ENCODE measurements at places on chromosomes 4 and X. TPM values are rescaled to one million over a fixed set of nuclear protein-coding genes. Genes with fewer than 3 reads are reported as not detected.

DNA sequence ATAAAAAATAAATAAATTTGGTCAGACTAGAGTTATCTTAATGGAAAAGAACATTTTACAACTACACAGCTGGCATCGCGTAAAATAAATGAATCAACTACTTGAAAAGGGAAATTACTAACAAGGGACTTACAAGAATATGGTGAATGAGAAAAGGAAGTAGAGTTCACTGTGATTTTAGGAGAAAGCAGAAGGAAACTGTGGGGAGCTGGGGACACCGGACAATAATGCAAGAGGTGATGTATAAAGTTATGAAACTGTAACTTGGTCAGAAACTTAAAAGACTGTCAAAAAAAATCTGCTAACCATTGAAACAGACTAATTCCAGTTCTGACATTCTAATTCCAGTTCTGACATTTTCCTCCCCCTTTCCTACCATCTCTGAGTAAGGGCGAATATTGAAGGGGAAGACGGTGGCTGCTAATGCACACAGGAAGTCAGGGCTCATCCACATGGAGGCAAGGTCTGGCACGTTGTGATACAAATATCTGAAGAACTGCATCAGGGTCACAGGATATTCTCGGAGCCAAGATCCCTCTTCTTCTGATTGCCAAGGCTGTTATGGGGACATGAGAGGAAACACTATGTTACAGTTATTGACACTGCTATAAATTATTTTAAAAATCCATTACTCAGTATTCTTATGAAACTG is 170.5 kb downstream of the CDS1 start:
- no peak for DNase-seq

GRCh38 chr4:26029568-26030131 is 115.6 kb downstream of the SMIM20 start:
- no peak for DNase-seq

- DNase-seq = no peak
Observed at GRCh38 chr4:182893047-182893446, 24.1 kb downstream of the DCTD start.

DNA sequence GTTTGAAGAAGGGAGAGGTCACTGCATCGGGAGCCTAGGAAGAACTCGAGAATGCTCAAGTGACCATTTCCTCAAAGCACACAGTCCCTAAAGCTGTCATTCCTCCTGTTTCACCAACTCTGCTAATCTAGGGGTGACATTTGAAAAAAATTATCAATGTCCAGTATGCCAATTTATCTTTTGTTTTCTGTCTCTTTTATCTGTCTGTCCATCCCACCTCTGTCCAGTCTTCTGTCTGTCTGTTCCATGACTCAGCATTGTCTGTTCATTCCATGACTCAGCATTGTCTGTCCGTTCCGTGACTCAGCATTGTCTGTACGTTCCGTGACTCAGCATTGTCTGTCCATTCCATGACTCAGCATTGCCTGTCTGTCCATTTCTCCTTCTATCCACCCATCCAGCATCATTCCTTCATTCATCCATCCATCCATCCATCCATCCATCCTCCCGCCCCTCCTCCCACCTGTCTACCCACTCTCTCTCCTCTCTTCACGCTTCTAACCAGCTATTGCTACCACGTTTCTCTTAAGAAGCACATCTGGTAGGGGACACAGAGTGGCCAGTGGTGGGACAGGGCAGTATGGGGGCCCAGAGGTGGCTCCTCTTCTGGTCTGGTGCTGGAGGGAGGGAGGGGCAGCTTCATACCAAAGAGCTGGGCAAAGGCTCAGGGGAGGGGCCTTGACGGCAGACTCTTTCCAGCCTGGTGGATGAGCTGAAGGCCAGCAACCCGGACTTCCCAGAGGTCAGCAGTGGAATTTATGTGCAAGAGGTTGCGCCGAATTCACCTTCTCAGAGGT is 34.1 kb downstream of the HTRA3 start:
- peak; percentile 60 for DNase-seq

The IL13RA1 gene
- 42.1 TPM for total RNA-seq

The TEX13D gene
- total RNA-seq = not detected

DNA sequence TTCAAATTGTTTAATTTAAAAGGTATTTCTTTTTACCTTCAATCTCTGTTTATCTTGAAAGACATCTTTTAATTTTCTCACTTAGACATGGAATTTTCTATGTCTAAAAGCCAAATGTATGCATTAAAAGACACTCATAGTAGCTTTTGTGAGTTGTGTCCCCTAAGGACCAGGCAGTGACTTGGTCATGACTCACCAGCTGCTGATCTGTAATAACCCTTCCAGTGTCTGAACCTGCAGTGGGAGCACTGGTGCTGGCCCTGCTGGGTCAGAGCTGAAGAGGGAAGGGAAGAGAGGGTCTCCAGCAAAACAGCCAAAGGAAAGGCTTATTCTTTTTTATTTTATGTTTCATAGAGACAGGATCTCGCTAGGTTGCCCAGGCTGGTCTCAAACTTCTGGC is 31.1 kb upstream of the SH3D19 start:
- DNase-seq = no peak

GRCh38 chr4:95761426-95761825 is 78.5 kb upstream of the PDHA2 start:
- no peak for DNase-seq

GRCh38 chr4:130064471-130064870 is 968.5 kb downstream of the C4orf33 start:
- no peak for DNase-seq

DNA sequence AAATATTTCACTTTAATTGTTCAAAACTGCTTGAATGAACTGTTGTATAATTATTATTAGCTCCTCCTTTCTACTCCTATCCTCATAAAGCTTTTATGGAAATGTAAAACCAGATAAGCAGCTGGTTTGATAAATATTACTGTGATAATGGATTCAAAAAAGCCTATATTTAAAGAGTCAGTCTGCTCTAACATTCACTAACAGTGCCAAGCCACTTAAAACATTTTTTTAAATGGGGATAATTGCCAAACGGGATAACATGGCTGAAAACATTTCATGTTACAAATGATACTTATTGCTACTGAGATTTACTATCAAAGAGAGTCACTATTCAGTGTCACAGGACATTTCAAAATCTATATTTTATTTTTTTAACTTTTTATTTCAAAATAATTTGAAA is 17.4 kb downstream of the ARHGAP24 start:
- no peak for DNase-seq

DNA sequence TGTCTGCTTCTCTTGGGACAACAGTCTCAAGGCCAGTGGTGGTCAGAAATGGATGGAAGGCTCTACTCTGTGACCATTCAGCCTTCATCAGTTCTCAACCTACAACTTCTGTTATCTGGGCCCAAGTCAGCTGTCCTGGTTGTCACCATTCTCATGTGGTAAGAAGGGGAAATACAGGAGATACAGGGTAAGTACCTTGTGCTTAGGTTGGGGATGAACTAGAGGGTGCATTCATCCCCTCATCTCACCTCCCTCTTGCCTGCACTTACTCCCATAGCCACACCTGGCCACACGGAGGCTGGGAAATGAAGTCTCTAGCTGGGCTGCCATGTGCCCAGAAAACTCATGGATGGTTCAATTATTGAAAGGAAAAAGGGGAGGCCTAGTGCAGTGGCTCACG is 44.9 kb downstream of the FAM184B start:
- no peak for DNase-seq

- no peak for DNase-seq
Observed at GRCh38 chrX:99242001-99242400, 1168.1 kb downstream of the PCDH19 start.

DNA sequence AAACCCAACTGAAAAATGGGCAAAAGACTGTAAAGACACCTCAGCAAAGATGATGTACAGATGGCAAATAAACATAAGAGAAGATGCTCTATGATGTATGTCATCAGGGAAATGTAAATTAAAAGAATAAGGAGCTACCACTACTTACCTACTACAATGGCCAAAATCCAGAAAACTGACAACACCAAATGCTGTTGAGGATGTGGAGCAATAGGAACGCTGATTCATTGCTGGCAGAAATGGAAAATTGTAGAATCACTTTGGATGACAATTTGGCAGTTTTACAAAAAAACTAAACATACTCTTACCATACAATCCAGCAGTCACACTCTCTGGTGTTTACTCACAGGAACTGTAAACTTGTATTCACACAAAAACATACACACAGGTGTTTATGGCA is 222.3 kb upstream of the LDB2 start:
- no peak for DNase-seq

DNA sequence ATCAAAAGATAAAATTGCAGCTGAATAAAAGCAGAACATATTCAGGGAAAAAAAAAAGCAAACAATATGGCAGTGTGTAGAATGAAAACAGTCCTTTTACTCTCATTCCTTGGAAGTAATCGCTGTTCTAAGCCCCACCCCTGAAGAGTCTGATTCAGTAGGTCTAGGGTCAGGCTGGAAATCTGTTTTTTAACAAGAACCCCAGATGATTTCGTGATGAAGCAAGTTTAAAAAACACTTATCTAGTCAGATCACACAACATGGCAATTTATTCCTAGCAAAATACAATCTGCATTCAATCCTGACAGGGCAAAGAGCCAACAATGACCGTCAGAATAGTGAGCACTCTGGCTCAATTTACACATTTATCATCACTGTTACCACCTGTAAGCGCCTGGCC is 16.1 kb downstream of the FAM120C start:
- DNase-seq = no peak

The ADAMTS3 gene
- 1.9 TPM for total RNA-seq

DNA sequence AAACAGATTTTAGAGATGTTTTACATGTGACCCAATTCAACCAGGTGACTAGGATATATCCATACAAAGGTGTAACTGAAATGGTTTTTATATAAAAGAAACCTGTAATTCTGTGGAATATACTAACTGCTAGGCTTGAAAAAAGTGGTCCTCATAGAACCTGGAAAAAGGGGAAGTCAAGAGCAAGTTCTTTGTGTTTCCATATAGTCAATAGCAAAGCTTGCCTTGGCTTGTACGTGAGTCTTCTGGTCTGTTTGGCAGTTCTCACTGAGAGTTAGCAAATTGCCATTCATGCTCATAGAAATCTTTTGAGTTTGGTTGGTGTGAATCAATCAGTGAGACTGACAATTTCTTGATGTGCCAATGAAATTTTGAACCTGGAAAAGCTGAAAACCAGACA is 79.4 kb upstream of the SMIM10 start:
- no peak for DNase-seq

The TRIM60 gene
- total RNA-seq = not detected

DNA sequence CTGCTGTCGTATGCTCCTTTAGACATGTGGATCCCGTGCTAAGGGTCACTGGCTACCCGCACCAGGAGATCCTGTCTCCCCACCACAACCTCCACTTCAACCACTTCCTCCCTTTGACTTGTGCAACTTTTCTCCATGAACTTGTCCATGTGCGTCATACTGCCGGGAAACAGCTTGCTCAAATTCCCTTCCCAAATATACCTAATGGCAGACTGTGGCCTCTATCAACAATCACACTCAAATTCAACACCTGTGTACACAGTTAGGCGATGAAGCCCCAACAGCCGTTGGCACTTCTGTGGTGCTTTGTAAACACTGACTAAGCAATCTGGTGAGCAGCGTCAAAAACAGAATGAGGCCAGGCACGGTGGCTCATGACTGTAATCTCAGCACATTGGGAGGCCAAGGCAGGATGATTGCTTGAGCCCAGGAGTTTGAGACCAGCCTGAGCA is 49.5 kb downstream of the CD99L2 start:
- DNase-seq = no peak

DNA sequence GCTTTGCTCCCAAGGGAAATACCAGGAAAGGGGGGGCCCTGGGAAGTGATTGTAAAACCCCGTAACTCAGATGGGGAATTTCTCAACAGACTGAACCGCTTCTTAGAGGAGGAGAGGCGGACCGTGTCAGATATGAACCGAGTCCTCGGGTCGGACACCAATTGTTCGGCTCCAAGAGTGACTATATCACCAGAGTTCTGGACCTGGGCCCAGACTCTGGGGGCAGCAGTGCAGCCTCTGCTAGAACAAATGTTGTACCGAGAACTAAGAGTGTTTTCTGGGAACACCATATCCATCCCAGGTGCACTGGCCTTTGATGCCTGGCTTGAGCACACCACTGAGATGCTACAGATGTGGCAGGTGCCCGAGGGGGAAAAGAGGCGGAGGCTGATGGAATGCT is 1.0 kb downstream of the PNMA3 start:
- DNase-seq = no peak

- DNase-seq = no peak
Observed at GRCh38 chrX:148043271-148043855, 62.2 kb downstream of the FMR1NB start.

- DNase-seq = no peak
Observed at GRCh38 chr4:136136601-136137000, 1395.7 kb downstream of the PCDH18 start.

DNA sequence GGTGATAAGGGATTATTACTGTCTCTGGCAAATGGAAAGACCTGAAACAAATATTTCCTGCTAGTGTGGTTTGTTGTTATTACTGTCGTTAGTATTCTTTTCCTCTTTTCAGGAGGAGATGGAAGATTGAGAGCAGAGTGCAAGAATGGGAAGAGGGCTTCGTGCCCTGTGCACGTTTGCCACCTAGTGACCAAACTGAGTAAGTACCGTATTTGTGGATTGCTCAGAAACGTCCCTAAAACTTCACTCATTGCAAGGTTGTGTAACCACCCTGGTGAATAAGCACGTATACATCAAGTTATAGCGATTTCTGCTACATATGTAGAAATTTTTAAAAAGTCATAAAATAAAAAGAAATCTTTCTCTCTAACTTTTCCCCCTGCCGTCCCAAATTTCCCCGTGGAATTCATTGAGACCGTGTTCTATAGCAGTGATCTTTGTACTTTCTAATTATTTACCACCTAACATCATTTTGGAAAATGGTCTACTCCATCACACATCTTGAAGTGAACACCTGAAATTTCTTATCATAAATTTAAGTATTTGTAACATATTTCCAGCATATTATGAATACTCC is 24.3 kb downstream of the LINC00632 start:
- no peak for DNase-seq

- DNase-seq = no peak
Observed at GRCh38 chr4:133152831-133153481, 3.9 kb downstream of the PCDH10 start.

GRCh38 chr4:7052923-7053715 is 9.9 kb downstream of the TADA2B start:
- peak; percentile 77 for DNase-seq

- no peak for DNase-seq
Observed at GRCh38 chr4:106253364-106254129, 62.5 kb downstream of the TBCK start.

DNA sequence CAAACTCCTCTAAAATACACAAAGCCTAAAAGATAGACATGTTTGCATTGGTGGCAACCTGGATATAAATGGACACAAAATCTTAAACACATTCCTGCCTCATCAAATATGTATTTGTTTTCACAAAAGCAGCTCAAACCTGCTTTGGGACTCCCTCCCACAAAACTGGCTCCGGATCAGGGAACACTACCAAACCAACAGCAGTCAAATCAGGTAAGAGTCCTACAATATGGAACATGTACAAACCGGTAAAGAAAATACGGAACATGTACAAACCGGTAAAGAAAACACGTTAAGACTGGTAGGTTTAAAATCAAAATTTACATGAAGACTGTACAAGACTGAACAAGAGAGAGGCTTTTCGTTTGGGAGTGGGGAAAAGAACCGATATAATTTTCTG is 4.3 kb downstream of the AMTN start:
- DNase-seq = no peak
